ENCODE measurements at places on chromosomes 7 and 10. TPM values are rescaled to one million over a fixed set of nuclear protein-coding genes. Genes with fewer than 3 reads are reported as not detected.

Gene THSD7A
- 15.8 TPM for total RNA-seq

Gene AMPH
- not detected for total RNA-seq

Gene PIP
- total RNA-seq = not detected

Gene HABP2
- total RNA-seq = not detected

Gene FKBP6
- total RNA-seq = not detected

Gene ARHGAP19
- total RNA-seq = 11.7 TPM

Gene RRP12
- total RNA-seq = 10.4 TPM

All from dermis microvascular lymphatic vessel endothelial cell (primary cell).